ENCODE measurements at places on chromosomes 13 and 19.

DNA sequence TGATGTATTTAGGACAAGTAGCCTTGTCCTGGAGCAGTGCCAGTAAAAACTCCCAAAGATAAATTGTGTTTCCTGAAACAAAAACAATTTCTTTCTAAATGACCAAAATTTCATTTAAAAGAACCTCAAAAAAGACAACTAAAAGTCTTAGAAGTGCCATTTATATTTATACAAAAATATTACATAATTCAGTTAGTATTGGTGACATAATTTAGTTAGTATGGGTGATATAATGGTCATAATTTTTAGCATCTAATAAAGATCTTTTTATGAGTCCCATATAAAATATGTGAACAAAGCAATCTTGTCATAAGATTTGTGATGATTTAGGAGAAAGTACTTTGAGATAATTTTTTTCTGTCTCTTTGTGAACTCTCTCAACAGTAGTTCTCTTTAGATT, 76.0 kb downstream of the ELF1 start:
- no peak for DNase-seq

DNA sequence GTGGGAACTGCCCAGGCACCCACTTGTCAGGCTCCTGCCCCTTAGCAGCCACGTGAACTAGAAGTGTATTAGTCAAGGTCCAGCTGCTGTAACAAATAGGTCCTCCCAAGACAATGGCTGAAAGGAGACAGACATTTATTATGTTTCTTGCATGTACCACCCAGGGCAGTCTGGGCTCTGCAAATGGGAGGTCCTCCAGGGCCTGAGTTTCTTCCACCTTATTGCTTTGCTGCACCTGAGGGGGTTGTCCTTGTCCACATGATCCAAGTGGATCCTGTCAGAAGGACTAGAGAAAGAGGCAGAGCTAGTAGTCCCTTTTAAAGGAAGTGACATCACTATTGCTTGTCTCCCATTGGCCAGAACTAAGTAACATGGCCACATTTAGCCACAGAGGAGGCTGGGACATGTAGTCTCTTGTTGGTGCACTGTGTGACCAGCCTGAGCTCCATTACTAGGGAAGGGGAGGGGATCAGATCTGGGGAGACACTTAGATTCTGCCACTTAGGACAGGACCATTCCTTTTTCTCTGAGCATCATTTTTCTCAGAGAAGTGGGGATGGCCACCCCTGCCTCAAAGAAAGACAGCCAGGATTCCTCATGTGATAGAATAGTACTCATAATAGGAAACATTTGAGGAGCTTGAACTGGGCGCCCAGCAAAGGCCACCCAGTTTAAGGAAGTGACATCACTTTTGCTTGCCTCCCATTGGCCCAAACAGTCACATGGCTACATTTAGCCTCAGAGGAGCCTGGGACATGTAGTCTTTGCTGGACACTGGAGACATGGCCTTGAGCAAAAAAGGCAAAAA, 15.1 kb downstream of the CC2D1A start:
- no peak for DNase-seq

GRCh38 chr19:33472226-33472625, 49.4 kb downstream of the PEPD start:
- DNase-seq = no peak

DNA sequence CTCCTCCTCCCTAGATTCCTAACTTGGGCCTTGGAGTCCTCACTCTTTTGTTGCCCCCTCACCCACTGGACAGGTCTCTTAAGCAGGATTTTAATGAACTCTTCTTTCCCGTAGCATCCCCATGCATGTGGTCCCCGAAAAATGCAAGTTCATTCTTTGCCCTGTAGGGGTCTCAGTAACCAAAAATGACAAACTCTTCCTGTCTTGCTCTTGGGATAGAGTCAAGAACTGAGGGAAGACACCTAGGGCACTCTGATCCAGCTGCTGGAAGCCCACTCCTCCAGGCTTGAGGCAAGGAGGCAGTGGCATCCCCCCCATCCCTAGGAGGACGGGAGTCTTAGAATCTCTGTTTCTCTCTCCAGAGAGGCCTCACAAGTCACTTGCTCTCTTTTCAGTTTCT, 987.0 kb downstream of the DIAPH3 start:
- no peak for DNase-seq

DNA sequence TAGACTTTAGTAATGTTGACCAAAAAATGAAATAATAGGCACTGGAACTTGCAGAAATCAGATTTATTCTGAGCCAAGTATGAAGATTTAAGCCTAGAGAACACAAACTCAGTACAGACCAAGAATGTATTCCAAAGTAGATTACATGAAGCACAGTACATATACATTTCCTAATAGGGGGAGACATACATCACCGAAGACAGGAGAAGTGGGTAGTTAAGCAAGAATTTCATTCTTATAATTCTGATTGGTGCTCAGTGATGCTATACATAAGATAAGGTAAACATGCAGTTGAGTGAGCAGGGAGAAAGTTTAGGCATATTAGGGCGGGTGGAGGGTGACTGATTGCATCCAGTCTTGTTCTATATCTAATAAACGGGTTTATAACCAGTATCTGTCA, 2218.8 kb downstream of the PCDH9 start:
- DNase-seq = no peak

GRCh38 chr19:1082165-1082927, 12.8 kb downstream of the POLR2E start:
- DNase-seq = no peak

DNA sequence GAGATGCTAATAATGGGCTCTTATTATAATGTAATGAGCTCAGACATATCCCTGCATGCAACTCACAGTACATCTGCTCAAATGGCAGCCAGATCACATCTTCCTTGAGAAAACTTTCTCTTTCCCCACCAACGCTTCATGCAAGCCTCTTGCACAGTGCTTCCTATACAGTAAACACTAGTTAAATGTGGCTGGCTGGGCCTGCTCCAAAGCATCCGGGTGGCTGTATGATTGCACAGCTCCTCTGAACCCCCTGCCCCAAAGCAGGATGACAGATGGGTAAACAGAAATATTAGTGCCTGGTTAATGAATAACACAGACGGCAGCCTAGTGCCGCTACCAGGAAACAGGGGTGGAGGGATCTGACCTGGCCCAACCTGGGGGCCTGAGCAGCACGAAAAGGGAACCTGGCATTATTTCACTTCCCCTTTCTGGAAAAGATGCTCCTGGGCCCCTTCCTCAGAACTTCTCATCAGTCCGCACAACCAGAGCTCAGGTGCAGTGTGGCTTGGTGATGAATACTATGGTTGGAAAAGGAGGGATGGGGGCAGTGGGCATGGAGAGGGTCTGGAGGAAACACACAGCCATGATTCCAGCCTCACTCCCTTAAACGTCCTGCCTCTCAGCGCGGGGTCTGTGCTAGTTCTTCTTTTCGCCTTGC, 10.8 kb downstream of the FFAR2 start:
- no peak for DNase-seq

DNA sequence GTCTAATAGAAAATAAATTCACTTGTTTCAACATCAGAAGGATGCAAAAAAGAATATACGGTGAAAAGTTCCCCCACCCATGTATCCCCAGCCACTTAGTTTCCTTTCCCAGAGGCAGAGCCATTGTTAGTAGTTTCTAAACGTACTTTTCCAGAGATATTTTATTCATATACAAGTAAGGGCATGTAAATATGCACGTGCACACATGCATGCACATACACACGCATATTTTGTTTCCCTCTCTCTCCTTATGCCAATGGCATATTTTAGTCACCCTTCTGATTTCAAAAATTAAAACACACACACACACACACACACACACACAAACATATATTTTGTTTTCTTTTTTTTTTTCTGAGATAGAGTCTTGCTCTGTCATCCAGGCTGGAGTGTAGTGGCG, 147.4 kb downstream of the PDS5B start:
- DNase-seq = no peak

GRCh38 chr13:72463561-72463960, 263.9 kb downstream of the MZT1 start:
- no peak for DNase-seq

DNA sequence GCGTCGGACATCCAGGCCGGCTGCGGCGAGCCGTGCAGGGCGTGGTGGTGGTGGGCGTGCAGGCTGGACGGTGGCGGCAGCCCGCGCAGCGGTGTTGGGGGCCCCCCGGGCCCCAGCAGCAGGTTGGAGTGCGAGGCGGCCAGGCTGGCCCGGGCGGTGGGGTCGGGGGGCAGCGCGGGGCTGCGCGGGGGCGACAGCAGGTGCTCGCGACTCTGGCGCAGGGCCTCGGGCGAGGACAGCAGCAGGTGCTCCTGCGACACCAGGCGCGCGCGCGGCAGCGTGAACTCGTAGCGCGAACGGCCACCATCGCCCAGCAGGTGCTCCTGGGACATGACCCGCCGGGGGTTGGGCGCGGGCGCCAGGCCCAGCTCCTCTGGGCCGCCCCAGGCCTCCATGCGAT, 9.8 kb downstream of the SHISA7 start:
- DNase-seq = no peak

- DNase-seq = no peak
Observed at GRCh38 chr19:39046037-39046821, 13.9 kb upstream of the FBXO27 start.

- DNase-seq = no peak
Observed at GRCh38 chr19:10270180-10270615, 722 bp upstream of the ICAM1 start.

DNA sequence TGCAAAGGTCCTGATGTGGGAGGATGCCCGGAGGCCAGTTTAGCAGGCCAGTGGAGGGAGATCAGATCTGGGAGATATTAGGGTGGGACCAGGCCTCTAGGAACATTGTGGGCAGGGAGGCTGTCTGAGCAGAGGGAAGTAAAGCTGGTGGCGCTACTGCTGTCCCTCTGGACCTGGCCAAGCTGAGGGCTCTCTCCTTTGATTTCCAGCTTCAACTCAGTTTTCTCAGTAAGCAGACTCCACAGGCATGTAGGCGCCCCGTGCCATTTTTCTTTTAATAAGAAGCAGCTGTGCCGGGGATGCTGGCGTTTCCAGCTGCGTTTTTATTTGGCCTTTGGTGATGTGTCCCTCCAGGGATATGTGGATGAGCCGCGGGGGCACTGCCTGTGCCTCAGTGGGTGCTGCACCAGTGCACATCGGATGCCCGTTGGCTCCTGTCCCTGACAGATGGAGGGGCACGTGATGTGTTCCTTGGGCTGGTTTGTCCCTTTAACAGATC, 6.7 kb downstream of the DNM2 start:
- DNase-seq = no peak

DNA sequence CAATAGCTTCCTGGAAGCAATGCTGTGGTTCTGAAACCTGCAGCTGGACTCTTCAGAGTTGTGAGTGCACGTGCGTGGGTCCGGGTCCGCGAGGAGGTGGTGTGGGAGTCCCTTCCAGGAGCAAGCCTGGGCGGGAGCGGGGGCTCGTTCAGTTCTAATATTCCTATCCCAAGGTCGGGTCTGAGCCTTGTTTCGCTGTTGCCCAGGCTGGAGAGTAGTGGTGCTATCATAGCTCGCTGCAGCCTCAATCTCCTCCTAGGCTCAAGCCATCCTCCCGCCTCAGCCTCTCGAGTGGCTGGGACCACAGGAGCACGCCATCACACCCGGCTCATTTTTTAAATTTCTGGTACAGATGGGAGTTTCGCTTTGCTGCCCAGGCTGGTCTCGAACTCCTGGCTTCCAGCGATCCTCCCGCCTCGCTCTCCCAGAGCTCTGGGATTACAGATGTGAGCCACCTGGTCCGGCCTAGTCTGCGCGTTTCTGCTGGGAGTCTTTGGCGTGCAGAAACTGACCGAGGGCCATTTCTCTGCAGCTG, 625 bp downstream of the ZFP82 start:
- DNase-seq = no peak

DNA sequence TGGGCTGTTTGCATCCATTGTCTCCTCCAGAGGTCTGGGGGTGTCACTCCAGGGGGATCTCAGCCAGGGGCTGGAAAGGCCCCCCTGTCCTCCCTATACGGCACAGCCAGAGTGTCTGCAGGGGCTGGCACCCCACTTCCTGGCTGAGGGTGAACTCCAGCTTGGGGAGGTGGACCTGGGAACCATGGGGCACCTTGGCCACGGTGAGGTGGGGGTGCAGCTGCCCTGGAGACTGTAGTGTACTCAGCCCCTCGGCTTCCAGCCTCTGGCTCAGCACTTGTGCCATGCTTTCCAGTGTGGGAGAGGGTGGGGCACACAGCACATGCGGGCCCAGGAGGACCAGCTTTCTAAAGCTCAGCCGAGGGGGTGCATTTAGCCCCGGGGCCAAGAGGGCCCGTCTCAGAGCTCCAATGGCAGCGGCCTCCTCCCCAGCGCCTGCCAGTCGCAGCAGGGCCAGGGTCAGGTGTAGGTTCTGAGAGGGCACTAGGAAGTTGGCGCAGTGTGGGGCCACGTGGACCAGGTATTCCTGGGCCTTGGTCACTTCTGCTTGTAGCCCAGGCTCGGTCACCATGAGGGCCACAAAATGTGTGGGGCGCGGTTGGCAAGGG, 1.4 kb downstream of the LENG9 start:
- no peak for DNase-seq

DNA sequence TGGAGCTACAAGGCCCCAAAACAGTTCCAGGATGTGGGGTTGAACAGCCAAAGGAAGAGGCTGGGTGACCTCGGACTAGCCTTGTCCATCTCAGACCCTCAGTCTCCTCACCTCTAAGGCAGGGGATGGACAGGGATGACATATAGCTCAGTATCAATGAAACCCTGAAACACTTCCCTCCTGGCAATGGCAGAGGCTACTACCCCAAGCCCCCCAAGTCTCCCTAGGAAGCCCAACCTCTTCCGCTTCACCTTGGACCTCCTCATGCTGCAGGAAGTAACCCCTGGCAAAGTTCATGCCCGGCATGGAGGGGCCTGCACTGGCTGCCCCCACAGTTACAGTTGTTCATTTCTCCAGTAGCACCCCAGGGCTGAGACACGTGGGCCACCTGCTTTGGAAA, 10.6 kb downstream of the CCDC97 start:
- DNase-seq = no peak

GRCh38 chr13:24997367-24997967, 98.5 kb upstream of the PABPC3 start:
- no peak for DNase-seq

DNA sequence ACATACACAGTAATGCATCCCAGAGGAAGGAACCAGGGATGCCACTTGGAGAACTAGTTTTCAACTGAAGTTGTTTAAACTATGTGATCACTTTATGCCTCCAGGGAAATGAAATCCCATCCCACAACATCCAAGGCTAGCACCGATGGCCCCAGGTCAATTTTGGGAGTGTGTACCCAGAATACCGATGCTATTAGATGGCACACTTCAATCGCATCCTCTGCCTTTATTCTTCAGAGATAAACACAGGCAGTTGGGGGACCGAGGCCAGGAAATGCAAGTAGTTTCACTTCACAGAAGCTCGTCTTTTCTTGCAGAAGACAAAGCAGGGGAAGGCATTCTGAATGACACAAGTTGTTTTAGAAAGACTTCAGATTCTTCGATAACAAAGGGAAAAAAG, 13.8 kb downstream of the STK24 start:
- no peak for DNase-seq

DNA sequence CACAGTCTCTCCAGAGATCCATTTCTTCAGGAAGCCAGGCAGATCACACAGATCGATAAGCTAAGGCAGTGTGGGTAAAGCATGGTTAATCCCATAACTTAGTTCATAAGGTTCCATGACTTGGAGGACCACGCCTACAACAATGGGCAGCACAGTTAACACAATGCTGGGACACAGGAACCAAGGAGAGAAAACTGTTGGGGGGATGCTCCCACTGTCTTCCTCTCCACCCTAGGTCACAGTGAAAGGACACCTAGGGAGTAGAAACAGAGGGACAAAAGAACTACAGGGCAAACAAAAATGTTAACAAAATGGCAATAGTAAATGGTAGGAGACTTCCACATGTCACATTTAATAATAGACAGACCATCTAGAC, 20.8 kb upstream of the ZNF181 start:
- DNase-seq = no peak

All from fibroblast of skin of left biceps (primary cell).